ENCODE measurements at places on chromosomes 16 and 17.

DNA sequence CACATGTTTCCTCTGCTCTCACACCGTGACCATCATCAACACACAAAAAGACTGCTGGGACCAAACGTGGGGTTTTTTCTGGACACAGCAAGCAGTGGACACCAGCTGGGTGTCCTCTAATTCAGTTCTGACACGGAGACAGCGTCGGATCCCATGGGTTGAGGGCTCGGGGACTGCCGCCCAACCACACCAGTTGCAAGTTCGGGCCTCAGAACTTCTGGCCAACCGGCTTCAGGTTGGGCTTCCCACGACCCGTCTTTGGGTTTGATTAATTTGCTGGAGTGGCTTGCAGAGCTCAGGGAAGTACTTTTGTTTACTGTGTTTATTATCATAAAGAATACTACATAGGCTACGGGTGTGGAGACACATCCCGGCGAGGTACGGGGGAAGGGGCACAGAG lies 97.8 kb downstream of the BANP start:
- DNase-seq, result no peak

DNA sequence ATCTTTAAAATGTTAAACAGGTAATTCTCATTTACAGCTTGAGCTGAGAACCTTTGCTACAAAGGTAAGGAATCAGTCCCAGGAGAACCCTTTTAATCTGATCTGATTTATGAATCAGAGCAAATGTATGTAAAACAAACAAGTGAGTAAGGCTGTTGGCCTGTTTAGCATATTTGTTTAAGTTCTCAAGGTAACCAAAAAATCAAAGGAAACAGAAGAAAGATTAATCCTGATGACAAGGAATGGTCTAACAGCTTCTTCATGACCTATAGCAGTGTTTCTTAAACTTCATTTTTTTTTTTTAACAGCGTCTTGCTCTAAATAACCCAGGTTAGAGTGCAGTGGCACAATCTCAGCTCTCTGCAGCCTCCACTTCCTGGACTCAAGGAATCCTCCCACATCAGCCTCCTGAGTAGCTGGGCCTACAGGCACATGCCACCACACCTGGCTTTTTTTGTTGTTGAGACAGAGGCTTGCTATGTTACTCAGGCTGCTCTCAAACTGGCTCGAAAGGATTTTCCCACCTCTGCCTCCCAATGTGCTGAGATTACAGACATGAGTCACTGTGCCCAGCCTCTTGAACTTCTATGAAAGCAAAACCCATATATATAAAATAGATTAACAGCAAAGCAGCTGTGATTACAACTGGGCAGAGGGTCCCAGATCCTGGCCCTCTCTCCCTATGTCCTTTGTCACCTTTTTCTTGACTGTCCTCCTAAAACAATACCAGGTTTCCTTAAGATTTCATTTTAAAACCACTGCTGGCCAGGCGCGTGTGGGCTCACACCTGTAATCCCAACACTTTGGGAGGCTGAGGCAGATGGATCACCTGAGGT lies 5.1 kb upstream of the JPT1 start:
- DNase-seq, result no peak

- DNase-seq, result no peak
These were observed 313.7 kb downstream of the MAF start for GRCh38 chr16:79286646-79287423.

- peak; percentile 98 for DNase-seq
These were observed 10.3 kb upstream of the MSL1 start for GRCh38 chr17:40111221-40112128.

DNA sequence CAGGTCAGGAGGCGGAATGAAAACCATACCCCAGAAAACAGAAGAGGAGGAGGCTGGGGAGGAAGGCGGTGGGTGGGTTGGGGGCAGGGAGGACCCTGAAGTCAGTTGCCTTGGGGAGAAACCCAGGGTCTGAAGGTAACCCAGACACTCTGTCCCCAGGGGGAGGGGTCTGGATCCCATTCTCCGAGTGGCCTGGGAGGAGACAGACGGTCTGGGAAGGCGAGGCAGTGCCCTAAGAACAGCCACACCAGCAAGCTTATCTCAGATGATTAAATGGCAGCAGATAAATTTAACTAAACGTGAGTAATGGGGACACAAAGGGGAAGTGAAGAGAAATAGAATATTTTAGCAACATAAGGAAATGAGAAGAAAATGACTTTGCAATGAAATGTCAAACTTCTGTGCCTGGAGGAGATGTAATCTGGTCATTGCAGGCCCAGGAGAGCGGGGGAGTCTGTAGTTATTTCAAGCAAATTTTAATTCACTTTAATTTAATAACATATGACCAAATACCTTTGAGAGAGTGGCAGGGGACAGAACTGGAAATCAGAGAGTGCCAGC lies 21.4 kb upstream of the ZFP90 start:
- no peak for DNase-seq

GRCh38 chr16:22634954-22635353 lies 124.3 kb downstream of the NPIPB5 start:
- no peak for DNase-seq

DNA sequence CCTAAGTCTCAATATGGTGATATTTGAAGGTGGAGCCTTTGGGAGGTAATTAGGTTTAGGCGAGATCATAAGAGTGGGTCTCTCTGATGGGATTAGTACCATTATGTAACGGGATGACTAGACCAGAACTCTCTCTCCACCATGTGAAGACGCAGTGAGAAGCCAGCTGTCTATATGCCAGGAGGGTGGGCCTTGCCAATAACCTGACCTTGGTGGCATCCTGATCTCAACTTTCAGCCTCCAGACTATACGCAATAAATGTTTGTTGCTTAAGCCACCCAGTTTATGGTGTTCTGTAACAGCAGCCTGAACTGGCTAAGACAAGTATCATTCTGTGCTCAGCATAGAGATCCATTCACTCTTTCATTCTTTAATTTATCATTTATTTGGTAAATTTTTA lies 167.2 kb upstream of the CDH11 start:
- DNase-seq, result no peak
